ENCODE measurements at places on chromosomes 13 and 19.
A peak's percentile ranks its signal among the peaks of the same experiment; 100 is the strongest.

GRCh38 chr19:5961969-5962945 is 15.7 kb downstream of the RANBP3 start:
- DNase-seq: peak; percentile 66

DNA sequence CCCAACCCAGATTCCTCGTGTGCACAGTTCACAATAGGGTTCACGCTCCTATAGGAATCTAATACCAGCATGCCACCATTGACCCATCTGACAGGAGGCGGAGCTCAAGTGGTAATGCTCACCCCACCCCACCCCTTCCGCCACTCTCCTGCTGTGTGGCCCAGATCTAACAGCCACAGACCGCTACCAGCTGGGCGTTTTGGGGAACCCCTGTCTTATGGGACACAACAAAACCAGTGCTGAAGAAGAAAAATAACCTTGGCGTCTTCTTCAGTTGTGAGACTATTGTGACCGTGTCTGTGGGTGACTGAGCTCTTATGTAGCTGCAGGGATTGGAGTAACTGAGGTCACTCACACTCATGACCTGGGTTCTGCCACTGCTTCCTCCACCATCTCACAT is 5.2 kb upstream of the OR10H1 start:
- no peak for DNase-seq

DNA sequence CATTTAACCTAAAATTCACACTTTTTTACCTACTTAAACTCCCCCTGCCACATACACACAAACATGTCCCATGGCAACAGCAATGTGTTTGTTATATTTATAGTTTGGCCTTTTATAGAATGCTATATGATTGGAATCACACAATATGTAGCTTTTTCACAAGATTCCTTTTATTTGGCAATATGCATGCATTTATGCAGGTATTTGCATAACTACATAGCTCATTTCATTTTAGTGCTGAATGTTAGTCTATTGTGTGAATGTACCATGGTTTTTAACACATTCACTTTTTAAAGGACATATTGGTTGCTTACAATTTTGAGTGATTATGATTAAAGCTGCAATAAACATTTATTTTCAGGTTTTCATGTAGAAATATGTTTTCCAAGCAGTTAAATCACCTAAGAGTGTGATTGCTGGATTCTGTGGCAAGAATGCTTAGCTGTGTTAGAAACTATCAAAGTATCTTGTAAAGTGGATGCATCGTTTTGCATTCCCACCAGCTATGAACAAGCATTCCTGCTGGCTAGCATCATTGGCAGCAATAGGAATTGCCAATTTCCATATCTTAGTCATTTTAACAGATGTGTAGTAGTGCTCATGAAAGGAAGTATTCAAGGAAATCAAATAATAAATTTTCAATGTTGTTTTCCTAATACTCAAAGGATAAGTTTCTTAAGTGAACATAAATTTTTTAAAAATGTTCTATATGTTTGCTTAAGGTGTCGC is 557.0 kb downstream of the SLITRK1 start:
- no peak for DNase-seq

DNA sequence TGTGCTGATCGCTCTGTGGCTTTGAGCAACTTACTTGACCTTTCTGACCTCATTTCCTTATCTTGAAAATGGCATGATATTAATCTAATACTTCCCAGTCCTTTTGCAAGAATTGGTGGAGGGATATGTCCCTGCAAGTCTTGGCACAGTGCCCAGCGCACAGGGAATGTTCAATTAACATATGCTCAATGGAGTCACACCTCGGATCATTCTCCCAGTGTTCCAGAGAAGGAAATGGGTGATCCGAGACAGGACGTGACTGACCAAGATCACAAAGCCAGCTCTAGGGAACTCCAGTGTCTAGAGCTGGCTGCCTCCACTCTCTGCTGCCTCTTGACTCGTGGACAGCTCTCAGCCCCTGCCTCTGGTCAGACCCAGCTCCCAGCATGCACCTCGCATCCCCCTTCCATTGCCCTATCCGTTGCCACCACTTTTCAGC is 3.6 kb downstream of the CDC42EP5 start:
- peak; percentile 45 for DNase-seq

GRCh38 chr13:31081316-31081715 is 80.4 kb downstream of the HSPH1 start:
- no peak for DNase-seq

Measured in natural killer cell treated with Interleukin-12 subunit alpha and Interleukin-12 subunit beta and Interleukin-15 and Interleukin-18, amount 100 ng/mL, for 72 hours (primary cell).